ENCODE measurements at places on chromosomes 2 and 18. TPM values are rescaled to one million over a fixed set of nuclear protein-coding genes. Genes with fewer than 3 reads are reported as not detected.

Gene KIAA1328
- 1.4 TPM for total RNA-seq

Gene SMPD4
- total RNA-seq: 75.1 TPM

Gene DSG2
- 58.8 TPM for total RNA-seq

Gene ACADL
- not detected for total RNA-seq

Gene ESPNL
- total RNA-seq: 0.16 TPM

Gene B3GNT7
- 2.0 TPM for total RNA-seq

Gene SPDYA
- 0.32 TPM for total RNA-seq

Gene DRC1
- total RNA-seq: 0.31 TPM

Gene CNRIP1
- total RNA-seq: 1.9 TPM

Gene ASB18
- not detected for total RNA-seq

Gene CELF4
- total RNA-seq: 0.10 TPM

Gene CHST9
- 0.02 TPM for total RNA-seq

Gene SDC1
- total RNA-seq: 169 TPM

Gene LYG2
- not detected for total RNA-seq

Gene GAD1
- 0.61 TPM for total RNA-seq

Gene DTNA
- 0.15 TPM for total RNA-seq

Gene GALR1
- total RNA-seq: not detected

Gene OTOS
- total RNA-seq: not detected

Gene OTX1
- total RNA-seq: 4.7 TPM

Gene POTEC
- total RNA-seq: not detected

Gene EIF4E2
- 240 TPM for total RNA-seq

Gene MAP3K19
- not detected for total RNA-seq

Gene SLC4A3
- 3.8 TPM for total RNA-seq

Gene ANKRD30BL
- not detected for total RNA-seq

Gene SRD5A2
- total RNA-seq: 0.01 TPM

Gene KIF1A
- 0.81 TPM for total RNA-seq

Gene NT5C1B
- not detected for total RNA-seq

Gene PIEZO2
- 0.51 TPM for total RNA-seq

Gene FSHR
- not detected for total RNA-seq

All from A549 treated with CORT108297 at 1 μM for 4 hours (cell line).